D341Med (cell line): ENCODE measurements at places on chromosomes 3 and 15.

DNA sequence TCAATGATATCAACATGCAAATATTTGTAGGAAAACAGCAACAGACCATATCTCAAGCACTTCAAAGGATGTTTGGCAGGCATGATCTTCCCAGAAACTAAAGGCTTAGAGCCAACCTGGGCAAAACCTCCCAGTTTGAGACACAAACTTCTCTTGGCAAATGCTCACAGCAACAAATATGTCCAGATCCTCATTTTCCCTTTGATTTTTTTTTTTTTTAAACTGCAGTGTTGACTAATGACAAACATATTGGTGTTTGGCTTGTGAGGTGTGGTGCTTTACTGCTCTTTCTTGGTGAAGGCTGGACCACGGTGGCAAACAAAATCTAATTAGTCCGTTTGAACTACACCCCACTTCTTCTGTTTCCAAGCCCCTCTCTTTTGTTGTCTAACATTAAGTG, 87.2 kb downstream of the EBLN2 start:
- DNase-seq: no peak

- DNase-seq: no peak
Measured at GRCh38 chr15:94761574-94761973, 530.2 kb downstream of the MCTP2 start.

GRCh38 chr3:55746808-55747413, 259.8 kb upstream of the WNT5A start:
- no peak for DNase-seq

- DNase-seq: no peak
Measured at GRCh38 chr3:33119891-33120290, 6.1 kb downstream of the CRTAP start.

- DNase-seq: no peak
Measured at GRCh38 chr3:9078561-9079240, 115.4 kb upstream of the RAD18 start.

DNA sequence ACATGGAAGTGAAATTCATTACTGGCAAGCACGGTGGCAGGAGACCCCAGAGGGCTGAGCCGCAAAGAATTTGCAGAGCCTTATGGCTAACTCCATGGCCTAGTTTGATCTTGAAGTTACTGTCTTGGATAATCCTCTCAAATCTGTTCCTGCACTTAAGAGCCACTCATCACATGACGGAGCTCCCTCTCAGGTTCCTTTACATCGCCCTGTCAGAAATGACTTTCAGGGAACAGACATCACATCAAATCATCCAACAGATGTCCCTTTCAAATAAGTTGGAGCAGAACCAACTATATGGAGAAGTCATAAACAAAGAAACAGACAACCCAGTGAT, 328.8 kb upstream of the THBS1 start:
- no peak for DNase-seq

DNA sequence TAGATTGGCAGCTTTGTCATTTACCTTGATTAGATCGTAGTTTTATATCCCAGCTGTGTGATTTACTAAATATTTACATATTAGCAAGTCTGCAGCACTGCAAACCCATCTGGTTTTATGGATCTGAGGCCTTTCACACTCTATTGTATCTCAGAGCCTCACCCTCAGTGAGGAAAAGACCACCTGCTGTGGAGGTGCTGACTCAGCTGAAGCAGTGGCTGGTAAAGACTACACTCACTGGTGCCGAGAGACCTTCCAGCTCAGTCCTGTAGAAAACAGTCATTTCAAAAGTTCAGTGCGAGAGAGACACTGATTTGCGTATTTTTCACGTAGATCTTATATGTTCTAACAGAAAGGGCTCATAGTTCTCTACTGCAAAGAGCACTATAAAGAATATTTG, 307.8 kb upstream of the TPM1 start:
- no peak for DNase-seq

DNA sequence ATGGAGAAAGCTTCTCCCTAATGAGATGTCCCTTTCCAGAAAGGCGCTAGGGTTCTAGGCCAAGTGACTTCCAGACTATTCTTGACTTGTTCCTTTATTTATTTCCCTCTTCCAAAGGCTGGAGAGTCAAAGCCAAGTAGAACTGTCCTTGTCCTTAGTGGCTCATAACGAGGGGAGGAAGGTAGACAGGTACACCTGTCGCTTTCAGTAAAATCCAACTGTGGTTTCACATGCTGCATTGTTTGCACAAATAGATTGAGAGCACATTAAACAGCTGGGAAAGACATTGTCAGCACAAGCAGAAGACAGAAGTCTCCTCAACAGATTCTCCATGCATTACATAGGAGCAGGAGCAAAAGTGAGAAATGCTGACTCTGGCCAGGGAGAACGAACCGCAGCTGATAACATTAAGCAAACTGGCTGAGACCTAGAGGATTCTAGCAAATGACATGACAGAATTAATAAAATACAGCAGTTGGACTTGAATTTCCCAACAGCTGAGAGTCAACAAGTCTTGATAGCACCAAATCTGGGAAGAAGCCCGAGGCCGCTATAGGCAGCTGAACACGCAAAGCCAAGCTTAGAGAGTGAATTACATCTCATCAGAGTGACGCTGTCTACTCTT, 227.7 kb downstream of the TLE3 start:
- DNase-seq: no peak

GRCh38 chr3:70980646-70981170, 602.8 kb downstream of the FOXP1 start:
- no peak for DNase-seq

GRCh38 chr15:79315623-79316328, 4.9 kb downstream of the TMED3 start:
- DNase-seq: no peak

DNA sequence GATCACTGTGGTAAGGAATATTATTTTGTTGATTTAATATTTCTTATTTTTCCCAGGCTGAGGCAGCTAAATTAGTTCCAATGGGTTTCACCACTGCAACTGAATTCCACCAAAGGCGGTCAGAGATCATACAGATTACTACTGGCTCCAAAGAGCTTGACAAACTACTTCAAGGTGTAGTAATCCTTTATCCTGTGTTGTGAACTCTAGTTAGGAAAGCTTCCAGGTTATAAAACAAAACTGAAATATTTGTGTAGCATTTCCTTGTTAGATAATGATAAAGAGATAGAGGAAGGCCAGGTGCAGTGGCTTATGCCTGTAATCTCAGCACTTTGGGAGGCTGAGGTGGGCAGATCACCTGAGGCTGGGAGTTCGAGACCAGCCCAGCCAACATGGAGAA, 11.1 kb downstream of the RAD51 start:
- DNase-seq: no peak

DNA sequence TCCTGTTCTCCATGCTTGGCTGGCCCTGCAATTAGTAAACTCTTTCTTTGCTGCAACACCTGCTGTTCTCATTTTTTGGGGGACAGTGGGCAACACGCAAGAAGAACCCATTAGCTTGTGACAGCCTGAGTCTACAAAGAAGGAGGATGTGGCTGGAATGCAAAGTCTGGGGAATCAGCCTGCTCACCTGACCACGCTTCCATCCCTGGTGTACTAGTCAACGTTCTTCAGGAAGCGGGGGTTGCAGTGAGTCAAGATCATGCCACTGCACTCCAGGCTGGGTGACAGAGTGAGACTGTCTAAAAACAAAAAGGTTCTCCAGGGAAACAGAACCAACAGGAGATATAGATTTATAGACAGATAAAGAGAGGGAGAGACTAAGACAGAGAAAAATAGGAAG, 27.7 kb upstream of the KBTBD12 start:
- DNase-seq: no peak
